ENCODE measurements at places on chromosomes 12 and 14.
A peak's percentile ranks its signal among the peaks of the same experiment; 100 is the strongest.

DNA sequence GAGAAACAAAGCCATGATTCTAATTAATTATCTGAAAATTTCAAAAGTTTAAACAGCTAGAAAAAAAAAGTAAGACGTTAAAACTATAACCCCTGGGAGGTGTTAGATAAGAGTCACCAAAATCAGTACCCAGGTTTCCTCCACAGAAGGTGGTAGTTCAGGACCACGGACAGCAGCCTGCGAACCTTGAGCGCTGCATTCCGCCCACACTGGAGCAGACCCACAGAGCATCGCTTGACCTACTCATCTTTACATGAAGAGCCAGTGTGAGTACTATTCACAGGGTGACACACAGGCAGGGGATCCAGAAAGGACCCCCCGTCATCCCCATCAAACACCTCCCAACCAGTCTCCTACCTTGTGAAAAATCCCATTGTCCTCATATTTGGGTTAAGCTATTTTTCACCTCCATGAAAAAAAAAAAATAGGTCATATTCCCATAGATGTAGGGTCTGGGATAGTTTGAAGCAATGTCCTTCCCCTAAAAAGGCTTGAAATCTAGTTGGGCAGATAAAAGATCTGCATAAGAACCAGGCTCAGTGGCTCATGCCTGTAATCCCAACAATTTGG, 8.8 kb upstream of the CHGA start:
- DNase-seq, result no peak

GRCh38 chr12:66304296-66304900, 2.1 kb downstream of the HELB start:
- DNase-seq, result no peak

- no peak for DNase-seq
Observed at GRCh38 chr14:104392001-104392395, 187.6 kb upstream of the C14orf180 start.

GRCh38 chr12:67222302-67222701, 46.9 kb upstream of the CAND1 start:
- DNase-seq, result peak; percentile 26

DNA sequence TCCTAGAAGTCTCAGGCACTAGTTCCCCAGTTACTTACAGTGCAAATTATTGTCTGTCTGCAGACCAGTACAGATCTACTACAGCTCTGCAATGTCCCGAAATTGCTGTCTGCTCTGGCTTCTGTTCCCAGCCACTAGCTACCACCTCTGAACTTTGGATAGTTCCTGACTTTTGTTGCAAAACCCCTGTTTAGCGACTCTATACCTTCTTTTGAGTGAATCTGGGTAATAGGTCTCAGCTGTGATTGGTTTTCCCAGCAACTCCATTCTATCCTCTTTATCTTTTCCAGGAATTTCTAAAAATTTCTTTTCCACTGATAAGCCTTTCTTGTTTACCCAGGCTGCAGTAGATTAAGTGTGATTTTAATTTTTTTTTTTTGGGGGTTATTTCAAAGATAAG, 16.8 kb downstream of the KCNJ8 start:
- no peak for DNase-seq

- no peak for DNase-seq
Observed at GRCh38 chr14:69092840-69093422, 60.0 kb downstream of the DCAF5 start.
